Activated CD4-positive, alpha-beta T cell treated with anti-CD3 and anti-CD28 coated beads, Interleukin-2, amount 50 U/mL, for 4 hours (primary cell): ENCODE measurements at places on chromosomes 5 and 9.

DNA sequence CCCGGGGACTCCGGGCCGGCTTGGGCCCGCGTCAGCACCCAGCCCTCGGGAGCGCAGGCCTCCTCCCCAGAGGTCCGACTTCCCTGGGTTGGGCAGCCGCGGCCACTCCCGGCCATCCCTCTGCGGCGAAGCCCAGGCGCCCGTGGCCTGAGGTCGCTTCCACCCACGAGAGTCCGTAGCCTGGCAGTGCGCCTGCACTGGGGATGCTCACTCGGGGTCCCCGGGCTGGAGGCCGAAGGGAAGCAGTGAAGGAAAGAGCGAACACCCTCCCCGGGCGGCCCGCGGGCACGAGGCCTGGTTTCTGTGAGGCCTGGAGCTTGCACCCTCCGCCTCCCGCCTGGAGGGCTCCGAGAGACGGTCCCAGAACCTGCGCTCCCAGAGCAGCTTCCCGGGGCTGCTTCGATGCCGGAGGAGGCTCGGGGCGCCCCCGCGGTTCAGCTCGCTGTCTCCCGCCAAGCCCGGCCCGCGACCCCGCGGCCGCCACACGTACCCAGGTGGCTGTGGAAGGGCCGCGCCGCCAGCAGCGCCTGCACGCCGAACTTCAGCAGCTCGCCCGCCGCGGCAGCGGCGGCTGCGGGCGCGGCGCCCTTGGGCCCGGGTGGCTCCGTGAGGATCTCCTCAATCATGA, 607 bp downstream of the BARX1 start:
- DNase-seq = no peak

DNA sequence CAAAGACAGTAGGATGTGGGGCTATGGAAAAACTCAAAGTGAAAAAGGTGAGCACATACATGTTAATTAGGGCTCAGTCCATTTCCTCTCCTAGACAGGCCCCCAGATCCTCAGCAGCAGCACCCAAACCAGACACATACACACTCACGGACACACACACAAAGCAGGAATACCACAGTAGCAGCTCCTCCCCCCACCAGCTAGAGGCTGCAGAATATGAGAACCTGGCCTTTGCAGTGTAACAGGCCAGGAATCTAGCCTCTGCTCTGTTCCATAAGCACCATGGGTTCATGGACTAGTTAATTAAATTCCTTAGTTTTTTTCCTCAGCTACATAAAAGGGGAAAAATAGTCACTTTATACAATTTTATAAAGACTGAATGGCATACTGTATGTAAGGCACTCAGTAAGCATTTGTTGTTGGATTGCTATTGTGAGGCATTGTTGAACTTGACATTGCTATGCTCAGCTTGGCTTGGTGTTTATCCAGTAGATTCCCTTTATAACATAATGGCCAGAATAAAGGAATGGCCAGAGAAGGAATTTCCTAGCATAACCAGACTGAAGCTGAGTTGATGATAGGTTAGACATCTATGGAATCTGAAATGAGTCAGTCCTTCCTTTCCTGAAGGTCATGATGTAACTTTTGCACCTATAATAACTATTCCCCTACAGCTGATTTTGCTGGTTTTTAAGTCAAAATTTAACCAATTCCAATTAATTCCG, 186.8 kb downstream of the SEMA5A start:
- no peak for DNase-seq

DNA sequence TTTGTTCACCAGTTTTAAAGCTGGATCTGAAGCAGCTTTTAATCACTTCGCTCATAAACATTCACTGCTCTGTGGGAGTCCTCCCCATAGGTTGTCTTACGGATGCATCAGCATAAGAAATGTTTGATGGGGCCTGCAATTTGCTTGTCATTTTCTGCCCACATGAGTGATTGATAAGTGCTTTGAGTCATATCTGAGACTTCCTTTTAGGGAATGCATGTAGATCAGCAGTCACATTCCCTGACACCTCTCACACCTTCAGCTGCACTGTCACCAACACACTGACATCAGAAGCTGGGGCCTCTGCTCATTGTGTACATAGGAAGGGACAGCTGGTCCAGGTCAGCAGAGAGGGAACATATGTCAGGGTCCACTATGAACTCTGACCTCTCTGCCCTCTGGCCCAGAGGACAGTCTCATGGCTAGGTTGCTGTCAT, 84.1 kb upstream of the SPATA31D4 start:
- no peak for DNase-seq

DNA sequence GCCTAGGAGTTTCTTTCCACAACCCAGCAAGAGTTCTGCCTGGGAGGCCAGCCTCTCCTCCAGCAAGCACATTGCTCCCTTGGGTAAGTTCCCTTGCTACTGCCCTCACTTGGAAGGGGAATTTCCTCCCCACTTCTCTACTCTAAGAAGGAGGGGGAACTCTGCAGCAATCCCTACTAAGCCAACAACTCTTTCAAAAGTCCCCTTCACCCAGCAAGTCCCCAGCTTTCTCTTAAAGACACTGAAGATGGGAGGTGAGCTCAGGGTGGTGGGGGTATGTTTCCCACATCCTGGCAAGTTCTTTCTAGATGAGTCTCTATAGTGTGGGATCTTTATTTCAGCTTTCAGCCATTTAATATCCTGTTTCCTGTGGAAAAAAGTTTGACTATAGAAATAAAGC, 49.0 kb downstream of the PDE8B start:
- DNase-seq = no peak

- no peak for DNase-seq
Observed at GRCh38 chr5:145979270-145980223, 43.2 kb downstream of the SH3RF2 start.

DNA sequence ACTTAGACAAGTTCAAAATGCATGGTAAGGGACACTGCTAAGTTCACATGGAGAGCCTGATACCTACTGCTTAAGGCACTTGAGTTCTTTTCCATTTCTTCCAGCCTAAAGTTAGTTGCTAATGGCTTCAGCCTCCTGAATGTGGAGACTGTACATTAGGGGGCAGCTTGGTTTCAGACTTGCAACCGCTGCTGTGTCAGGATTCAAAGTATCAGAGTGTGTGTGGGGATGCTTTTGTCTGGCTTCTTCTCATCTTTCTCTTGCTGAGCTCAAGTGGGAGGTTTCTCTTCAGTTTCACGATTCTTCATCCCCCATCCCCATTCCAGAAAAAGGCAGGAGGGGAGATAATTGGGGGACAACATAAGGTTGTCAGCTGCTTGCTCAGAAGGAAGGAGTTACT, 49.4 kb downstream of the ATP10B start:
- no peak for DNase-seq

DNA sequence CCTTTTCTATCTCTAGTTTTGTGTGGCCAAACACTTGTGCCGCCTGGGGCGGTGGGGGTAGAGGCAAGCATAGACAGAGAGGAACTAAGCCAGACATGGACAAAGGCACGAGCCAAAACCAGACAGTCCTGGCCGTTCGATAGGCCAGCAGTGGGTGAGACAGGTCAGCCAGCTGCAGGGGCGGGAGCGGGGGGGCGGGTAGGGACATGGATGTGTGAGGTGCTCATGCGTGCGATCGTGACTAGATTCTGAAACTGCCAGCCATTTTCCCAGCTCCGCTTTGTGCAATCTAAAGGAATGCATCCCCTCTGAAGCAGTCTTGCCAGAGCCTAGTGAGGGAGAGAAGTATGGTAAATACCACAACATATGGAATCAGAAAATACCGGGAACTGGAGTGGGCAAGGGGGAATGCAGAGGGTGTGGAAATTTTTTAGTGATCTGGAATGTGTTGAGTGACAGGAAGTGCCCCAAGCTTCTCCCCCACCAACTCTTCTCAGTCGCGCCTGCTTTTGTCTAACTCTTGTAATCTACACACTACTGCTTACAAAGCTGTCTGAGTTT, 111.9 kb downstream of the NR6A1 start:
- DNase-seq = peak; percentile 8

DNA sequence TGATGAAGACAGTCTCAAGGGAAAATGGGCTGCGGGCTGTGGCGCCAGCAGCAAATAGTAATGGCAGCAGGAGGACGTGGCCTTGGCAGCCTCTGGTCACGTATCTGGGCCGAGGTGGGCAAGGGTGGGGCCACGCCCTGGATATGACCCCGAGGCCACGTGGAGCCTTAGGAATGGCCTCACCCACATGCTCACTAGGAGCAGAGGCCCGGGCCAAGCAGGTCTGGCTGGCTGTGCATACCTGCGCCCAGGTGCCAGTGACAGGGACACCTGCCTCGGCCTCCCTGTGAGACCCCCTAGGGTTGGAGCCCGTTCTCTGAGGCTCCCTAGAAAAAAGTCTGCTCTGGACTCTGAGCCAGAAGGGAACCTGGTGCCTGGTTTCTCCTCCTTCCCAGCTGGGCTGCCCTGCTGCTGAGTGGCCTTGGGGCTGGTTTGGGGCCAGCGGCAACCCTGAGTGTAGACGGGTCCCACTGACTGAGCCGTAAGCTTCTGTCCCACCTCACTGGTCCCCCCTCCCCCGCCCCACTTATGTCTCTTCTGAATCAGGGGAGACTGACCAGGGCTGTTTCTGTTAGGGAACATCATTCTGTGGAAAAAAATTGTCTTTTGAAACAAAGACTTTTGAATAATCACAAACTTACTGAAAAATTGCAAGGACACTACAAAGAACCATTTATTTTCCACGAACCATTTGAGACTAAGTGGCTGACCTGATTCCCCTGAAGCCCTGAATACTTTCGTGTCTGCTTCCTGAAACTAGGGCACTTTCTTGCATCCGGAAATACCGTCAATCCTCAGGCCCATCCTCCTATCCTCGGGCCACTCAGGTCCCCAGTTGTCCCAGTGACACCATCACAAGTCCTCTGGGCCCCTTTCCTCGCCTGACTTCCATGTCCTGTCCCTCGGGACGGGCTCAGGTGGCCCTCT, 60.8 kb downstream of the WNK2 start:
- no peak for DNase-seq

- no peak for DNase-seq
Observed at GRCh38 chr5:19903611-19904010, 84.4 kb downstream of the CDH18 start.

DNA sequence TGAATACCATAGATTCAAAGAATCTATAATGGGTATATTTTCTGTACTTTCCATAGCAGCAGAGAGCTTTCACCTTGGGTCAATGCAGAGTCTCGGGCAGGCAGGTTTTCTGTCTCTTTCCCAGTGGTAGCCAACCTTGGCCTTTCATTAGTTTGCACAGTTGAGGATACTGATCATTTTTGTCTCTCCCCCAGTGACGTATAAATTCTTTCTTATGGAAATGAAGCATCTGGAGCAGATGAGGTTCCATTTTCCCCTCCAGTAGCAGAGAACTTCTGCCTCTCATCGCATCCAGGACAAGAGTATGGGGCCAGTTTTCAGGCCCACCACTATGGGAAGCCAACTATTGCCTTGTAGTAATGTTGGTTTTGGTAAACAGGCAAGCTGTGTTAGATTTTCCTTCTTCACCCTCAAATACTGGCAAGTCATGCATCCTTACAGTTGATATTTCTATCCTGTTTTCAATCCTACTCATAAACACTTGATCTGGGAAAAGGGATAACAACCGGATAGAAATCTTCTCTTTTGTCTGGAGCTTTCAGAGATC, 845.2 kb upstream of the CDH18 start:
- DNase-seq = no peak

GRCh38 chr9:22056402-22056801, 47.3 kb upstream of the CDKN2B start:
- DNase-seq = no peak

DNA sequence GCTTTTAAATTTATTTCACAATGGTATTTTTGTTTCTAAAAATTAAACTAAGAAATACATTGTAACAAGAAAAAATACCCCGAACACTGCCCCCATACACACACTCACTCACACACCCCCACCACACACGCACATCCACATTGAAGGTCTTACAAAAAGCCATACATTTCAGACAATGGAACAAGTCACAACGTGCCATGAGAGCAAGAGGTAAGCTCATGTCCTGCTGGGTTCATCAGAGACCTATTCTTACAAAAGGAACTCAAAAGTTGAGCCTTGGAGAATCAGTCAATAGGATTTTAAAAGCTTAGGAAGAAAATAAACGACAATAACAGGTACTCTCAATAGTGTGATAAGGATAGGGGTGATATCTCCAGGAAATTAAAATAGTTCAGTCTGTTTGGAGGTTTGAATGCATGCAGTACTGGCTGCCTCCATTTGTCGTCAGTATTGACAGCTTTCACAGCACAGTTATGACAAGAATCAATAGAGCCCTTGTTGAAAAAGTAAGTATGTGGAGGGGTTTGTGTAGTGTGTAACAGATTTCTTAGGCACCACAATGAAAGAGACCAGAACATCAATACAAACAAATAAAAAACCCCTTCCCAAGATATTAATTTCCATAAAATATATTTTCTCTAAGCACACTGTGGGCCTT, 1826.2 kb upstream of the CDH6 start:
- no peak for DNase-seq

DNA sequence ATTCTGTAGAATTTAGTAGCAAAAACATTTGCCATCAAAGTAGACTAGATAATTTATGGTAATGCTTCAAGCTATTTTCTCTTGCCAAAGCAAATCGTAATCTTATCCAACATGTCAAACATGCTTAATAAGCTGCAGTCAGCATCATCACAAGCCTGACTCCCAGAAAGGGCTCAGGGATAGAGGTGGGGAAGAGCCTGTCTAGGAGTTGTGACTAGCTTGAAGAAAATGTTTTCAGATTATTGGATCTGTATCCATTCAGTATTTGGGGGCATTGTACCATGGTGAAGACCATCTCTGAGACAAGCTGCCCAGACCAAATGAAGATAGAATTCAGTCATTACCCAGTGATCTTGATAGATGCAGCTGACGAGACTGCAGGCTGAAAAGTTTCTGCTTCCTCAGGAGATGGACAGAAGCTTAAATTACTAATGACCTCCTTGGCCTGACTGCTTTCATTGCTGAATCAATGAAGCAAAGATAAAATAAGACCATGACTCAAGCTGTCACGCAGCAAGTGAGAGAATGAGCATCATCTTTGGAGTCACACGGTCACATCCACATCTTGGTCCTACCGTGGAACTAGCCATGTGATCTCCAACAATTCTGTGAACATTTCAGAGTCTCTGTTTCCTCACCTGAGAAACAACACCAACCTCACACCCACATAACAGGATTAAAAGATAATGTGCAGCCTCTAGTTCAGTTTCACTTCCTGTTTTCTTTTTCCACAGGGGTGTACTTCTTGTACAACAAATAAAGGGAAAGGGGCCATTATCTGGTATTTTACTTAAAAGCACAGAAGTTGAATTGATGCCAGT, 9.4 kb downstream of the ERAP2 start:
- DNase-seq = no peak

- DNase-seq = no peak
Observed at GRCh38 chr9:127123064-127123890, 842 bp upstream of the ANGPTL2 start.

DNA sequence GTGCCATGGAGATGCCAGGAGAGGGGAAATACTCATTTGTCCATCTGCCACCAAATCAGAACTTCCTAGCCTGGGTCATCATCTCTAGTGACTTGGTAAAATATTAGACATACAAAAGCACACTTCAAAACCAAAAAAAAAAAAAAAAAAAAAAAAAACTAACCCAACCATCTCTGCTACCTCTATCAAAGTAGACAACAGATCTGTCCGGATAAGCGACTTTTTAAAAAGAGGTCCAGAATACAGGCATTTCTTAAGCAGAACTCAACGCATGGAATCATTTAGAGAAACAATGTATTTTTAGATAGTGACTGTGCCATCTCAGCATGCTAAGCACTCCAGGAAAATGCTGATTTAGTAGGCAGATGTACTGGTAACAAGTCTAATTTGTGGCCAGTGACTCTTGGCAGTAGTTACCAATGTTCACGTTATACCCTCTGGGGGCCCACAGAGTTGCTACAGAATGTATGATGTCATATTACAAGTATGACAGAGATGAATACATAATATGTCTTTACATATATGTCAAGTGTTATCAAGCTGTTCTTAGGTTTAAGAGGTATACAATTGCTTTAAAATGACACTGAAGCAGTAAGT, 107.8 kb downstream of the SMIM23 start:
- DNase-seq = no peak
